Neural progenitor cell (in vitro differentiated cells): ENCODE measurements at places on chromosomes 12 and 14.

DNA sequence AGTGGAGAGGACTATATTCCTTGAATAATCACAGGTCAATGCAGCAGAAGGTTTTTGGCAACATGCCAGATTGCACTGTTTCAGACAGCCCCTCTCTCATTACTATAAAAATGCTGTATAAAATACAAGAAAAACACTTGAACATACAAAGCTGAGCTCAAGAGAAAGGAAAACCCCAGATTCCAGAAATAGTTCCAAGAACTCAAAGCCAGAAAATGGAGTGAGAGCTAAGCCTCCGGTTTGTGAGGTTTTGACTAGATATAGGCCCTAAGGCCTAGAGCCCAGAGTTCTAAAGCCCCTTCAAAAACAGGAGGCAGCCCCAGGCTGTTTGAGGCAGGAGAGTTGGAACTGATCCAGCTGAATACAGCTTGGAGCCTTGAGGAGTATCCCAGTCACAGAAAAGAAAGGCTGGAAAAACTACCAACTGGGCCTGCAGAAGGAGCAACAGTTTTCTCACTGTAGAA lies 29.4 kb upstream of the ACTN1 start:
- H3K36me3 ChIP-seq, result no peaks in the 10 kb centered on the region
- H3K4me3 ChIP-seq, result no peak overlapping the region
- H3K27ac ChIP-seq, result no peak overlapping the region
- peaks cover 7% of the 10 kb centered on the region for H3K4me1 ChIP-seq

DNA sequence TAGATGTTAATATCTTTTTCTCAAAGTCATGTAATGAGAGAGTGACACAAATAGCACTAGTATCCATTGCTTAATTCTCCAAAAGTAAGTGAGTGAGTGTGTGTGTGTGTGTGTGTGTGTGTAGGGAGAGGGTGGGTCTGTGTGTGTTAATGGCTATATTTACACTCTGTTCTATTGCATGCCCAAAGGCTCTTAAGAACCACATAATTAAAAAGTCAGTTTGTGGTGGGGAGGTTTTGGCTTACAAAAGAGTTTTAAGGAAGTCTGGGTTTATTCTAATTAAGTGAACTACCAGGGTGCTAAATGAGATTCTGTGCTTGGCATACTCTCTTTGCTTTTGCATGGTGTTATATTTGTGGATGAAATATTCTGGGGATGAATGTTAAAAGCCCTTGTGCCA lies 1897.6 kb upstream of the FLRT2 start:
- DNase-seq, result peak; percentile 3
- no peaks in the 10 kb centered on the region for H3K36me3 ChIP-seq
- peaks cover 5% of the 10 kb centered on the region for H3K4me1 ChIP-seq

- H3K36me3 ChIP-seq, result no peaks in the 10 kb centered on the region
- no peak overlapping the region for H3K4me3 ChIP-seq
- peaks cover 15% of the 10 kb centered on the region for H3K4me1 ChIP-seq
- DNase-seq, result no peak
- H3K27ac ChIP-seq, result no peak overlapping the region
These were observed 136.4 kb downstream of the SLC35F4 start for GRCh38 chr14:57729208-57730187.

DNA sequence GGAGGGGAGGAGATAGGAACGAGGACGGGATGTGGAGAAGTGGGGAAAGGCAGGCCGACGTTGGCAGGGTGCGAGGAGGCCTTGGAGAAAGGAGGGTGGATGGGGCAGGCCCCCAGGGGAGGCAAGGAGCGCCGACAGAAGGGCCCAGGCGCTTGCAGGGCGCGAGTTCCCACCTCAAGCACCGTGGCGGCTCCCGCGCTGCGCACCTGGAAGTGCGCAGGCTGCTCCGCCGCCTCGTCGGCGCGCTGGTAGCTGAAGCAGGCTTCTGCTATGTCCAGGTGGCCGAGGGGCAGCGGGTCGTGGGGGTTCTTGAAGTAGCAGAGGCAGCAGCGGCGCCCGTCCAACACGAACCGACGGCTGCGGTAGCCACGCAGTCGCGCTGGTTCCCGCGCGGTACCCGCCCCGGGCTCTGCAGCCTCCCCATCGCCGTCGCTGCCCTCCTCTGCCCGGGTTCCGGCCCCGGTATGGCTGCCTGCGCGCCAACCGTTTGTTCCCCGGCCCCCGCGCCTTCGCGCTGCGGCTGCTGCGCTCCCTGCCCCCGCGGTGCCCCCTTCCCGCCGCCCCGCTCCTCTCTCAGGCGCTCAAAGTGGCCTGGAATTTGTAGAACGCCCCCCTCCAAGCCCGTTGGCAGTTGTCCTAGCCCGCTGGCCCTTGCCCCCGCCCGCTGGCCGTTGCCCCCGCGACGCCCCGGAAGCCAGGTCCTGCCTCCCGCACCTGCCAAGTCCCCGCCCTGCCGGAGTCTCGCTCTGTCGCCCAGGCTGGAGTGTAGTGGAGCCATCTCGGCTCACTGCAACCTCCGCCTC lies 1.1 kb upstream of the ACTR6 start:
- H3K27me3 ChIP-seq, result no peaks in the 10 kb centered on the region
- peaks cover 7% of the 10 kb centered on the region for H3K4me1 ChIP-seq
- H3K4me3 ChIP-seq, result peak overlapping the region; percentile 91
- DNase-seq, result peak; percentile 91
- no peak overlapping the region for H3K27ac ChIP-seq

- H3K4me3 ChIP-seq, result no peak overlapping the region
- no peaks in the 10 kb centered on the region for H3K36me3 ChIP-seq
- no peaks in the 10 kb centered on the region for H3K4me1 ChIP-seq
- no peak overlapping the region for H3K27ac ChIP-seq
- no peaks in the 10 kb centered on the region for H3K27me3 ChIP-seq
- DNase-seq, result no peak
These were observed 236.1 kb downstream of the C12orf50 start for GRCh38 chr12:87793131-87793530.

DNA sequence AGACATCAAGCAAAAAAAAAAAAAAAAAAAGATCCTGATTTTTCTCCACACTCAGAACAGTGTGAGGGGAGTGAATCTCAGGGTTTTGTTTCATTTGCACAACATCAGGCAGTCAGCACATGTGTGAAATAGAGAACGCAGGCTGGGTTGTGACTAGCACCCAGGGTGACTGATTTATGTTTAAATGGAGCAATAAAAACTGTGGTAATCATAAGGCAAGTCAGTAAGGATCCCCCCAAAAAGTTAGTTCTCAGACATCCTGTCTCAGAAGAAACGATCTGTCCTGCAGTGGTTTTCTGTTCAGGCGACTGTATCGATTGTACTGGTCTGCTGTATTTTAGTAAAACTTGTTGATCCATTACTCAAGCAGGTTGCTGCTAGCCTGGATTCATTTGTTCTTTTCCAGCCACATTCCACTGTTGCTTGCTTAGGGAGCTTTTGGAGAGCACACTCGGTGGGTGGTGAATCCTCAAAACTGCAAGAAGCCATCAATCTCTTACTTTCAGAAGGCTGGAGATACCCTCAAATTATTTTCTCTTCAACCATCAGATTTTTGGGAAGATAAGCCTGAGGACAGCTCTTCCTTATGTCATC lies 107.1 kb downstream of the DACT1 start:
- DNase-seq, result peak; percentile 49
- H3K27me3 ChIP-seq, result no peaks in the 10 kb centered on the region
- H3K4me1 ChIP-seq, result peaks cover 17% of the 10 kb centered on the region
- no peaks in the 10 kb centered on the region for H3K36me3 ChIP-seq
